ENCODE measurements at places on chromosomes 1 and 21.

- no peak for DNase-seq
Observed at GRCh38 chr21:29228306-29228705, 70.4 kb upstream of the BACH1 start.

DNA sequence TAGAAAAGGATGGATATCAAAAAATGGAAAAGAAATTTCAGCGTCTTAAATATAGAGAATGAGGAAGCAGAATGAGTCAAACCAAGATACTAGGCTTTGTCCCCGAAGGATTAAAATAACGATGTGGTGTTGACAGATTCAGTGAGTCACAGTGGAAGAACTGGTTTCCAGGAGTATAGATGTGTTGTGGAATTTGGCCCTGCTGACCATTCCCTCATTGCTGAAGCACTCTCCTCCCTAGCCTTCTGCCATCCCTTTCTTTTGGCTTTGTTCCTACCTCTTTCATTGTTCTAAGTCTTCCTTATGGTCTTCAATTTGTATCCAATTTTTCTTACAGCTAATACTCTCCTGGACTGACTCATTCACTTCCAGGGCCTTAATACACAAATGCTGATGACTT is 23.1 kb upstream of the USP25 start:
- no peak for DNase-seq

DNA sequence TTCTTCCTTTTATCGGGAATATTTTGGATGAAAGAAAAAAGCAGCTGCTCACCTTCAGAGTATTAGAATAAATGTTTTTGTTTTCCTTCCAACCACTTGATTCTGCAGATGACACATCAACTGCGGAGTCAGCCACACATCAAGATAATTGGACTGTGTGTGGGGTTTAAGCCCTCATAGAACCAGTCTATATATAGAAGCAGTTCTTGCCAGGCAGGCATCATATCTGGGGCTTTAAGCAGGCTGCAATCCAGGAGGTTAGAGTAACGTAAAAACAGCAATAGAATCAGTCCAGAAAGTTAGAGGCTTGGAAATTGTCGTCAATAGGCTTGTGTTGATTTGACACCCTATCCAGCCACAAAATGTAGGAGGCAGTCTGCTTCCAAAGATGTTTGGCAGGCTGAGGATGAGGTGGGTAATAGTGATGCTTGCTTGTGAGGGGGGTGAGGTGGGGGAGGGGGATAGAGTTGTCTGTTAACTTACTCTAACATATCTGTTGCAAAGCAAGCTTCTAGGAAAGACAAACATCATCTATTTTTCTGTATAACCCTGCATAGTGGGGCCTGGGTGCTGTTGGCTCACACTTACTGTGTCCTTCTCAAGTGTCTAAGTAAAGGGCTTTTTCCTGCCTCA is 64.8 kb downstream of the PEX14 start:
- DNase-seq, result no peak

GRCh38 chr1:230211436-230212145 is 144.6 kb downstream of the GALNT2 start:
- DNase-seq, result no peak

- no peak for DNase-seq
Observed at GRCh38 chr1:32894681-32895080, 6.5 kb downstream of the TMEM54 start.

GRCh38 chr21:18467715-18468114 is 64.1 kb upstream of the TMPRSS15 start:
- no peak for DNase-seq

GRCh38 chr21:27130154-27130553 is 163.3 kb upstream of the ADAMTS5 start:
- DNase-seq, result no peak

DNA sequence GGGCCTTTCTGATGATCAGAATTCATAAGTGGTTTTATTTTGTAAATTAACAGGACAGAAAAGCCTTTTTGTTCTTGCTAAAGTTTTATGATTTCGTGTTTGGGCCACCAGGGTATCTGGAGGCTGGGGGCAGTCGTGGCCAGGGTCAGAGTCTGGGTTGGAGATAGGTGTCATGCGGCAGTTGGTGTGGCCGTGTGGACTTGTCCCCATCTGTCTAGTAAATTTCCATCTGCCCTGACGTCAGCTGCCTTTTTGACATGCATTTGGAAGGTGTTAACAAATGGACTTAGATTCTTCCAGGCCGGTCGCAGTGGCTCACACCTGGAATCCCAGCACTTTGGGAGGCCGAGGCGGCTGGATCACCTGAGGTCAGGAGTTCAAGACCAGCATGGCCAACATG is 56.8 kb downstream of the SKI start:
- DNase-seq, result no peak

DNA sequence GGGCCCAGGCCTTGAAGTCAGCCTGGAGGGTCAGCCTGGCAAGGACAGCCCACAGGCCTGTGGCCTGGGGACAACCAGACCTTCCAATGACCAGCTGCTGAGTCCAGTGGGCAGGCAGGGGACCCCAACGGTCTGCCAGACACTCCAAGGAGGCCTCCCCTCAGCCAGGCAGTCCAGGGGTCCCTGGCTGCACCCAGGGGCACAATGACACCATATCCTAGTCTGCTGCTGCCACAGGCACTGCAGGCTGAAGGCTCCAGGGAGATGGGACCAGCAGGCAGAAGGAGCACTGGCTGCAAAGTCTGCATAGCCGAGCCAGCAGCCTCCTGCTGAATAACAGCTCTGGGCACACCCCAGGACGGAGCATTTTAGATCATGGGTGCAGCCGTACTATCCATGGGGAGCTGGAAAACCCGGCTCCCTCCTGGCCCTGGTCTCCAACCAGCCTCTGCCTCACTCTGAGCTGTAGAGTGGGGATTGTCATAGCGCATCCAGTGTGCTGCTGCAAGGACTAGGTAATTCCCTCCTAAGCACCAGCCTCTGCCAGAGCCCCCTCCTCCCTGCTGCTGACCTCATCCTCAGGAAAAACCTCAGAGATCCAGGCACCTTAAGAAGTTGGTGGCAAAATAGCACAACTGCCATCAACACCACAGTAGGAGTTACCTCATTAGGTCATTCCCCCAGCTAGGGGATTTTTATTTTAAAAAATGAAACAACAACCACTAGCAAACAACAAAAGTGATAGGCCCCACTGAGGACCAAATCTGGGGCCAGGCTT is 4.8 kb upstream of the LAPTM5 start:
- no peak for DNase-seq

DNA sequence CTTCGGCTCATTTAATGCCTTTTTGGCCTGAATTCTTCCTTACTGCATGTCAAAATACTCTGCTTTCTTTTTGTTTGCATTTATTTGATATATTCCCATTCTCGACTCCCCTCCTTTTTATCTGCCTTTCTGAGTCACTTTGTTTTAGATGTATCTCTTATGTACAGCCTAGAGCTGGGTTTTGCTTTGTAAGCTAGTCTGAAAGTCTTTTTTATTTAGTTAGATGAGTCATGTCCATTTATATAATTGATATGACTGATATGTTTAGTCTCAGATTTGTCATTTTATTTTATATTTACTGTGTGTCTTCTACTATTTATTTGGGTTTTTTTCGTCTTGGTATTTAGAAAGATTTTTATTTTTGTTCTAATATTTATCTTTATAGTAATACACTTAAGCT is 33.6 kb upstream of the GNG5 start:
- DNase-seq, result no peak

GRCh38 chr1:3846541-3846940 is 10.5 kb downstream of the CEP104 start:
- no peak for DNase-seq

Measured in activated naive CD4-positive, alpha-beta T cell treated with anti-CD3 and anti-CD28 coated beads, Interleukin-2, amount 10 ng/mL, durations not matched to agents 7 days and 5 days (primary cell).